ENCODE measurements at places on chromosomes 12 and 14.

DNA sequence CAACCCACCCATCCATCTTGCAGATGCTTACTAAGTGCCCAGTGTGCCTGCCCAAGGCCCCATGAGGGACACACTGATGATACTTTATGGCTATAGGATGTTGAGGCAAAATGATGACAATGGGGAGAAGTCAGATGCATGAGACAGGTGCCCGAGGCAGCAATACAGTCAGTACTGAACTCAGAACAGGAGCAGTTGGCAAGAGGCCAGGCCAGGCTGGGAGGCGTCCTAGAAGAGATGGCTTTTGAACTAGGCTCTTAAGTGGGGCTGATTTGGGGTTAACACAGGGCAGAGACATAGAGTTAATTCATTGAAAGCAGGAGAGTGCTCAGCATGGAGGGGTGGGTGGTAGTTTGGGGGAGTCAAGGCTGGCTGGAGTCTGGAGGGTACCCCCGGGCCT lies 15.6 kb downstream of the PLBD2 start:
- DNase-seq, result no peak

DNA sequence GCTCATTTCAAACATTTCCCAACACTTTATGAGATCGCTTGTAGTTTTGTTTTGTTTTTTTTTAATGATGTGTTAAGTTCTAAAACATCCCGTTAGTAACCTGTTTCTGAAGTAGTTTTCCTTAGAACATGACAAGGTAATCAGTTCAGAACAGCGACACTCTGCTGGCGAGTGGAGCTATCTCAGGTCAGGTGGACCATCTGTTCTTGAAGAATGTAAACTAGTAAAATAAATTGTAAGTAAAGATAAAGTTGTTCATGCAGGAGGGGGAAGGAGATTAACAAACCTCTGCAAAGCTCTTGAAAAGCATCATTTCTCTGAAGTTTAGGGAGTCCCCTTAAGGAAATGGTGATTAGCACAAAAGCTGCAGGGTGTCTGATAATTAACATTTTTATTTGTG lies 71.9 kb upstream of the DACT1 start:
- DNase-seq, result no peak

DNA sequence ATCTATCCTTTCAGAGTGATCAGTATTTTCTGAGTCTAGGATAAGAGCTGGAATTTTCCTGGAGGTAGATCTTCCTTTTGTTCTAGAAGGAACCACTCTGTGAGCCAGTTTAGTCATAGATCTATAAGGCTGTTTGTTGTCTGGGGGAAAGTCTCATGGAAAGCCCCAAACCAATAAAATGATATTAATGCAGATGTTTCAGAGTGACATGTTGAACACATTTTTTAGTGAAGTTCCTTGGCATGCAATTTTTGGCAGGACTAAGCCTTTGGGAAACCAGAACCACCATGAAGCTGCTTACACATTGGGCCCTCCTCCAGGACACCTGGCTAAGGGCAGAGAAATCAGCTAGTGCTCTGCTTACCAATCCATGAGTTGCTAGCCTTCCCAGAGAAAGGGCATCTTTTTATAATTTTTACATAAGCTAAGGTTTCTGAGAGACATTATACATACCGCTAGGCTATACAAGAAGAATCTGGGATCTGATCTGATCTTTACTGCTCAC lies 101.5 kb upstream of the PCED1B start:
- DNase-seq, result no peak

DNA sequence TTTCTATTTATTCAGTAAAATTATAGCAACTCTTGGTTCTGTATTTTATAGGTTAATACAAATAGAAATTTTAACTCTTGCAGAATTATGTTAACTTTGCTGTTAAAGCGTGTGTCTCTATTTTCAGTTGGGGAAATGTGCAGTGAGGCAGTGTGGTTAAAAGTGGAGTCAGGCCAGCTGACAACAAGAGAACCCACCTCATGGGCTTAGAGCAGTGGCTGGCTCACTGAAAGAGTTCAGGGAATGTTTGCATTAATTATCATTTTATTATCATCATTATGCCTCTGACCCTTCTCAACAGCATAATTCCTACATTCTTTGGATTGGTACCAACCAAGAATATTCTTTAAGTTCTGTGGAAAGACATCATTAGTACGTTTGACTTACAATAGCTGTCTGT lies 163.8 kb downstream of the DERA start:
- DNase-seq, result no peak

Measured in OCI-LY7 (cell line).